Immature natural killer cell (primary cell): ENCODE measurements at places on chromosomes 7 and 10. TPM values are rescaled to one million over a fixed set of nuclear protein-coding genes. Genes with fewer than 3 reads are reported as not detected.

TWIST1 gene
- polyA plus RNA-seq: not detected

ANKRD2 gene
- polyA plus RNA-seq: not detected

SLC29A4 gene
- 0.51 TPM for polyA plus RNA-seq

EPHA1 gene
- polyA plus RNA-seq: 0.51 TPM

MAGI2 gene
- polyA plus RNA-seq: not detected

BMPER gene
- polyA plus RNA-seq: not detected

FAM131B gene
- 2.3 TPM for polyA plus RNA-seq
